HCT116 (cell line): ENCODE measurements at places on chromosomes 2 and 18. TPM values are rescaled to one million over a fixed set of nuclear protein-coding genes. Genes with fewer than 3 reads are reported as not detected.

GRCh38 chr2:75432761-75433361, 127.9 kb downstream of the EVA1A start:
- no peak overlapping the region for H3K27ac ChIP-seq
- peaks cover 17% of the 10 kb centered on the region for H3K4me1 ChIP-seq
- no peak overlapping the region for H3K4me3 ChIP-seq
- no peak for DNase-seq
- no peaks in the 10 kb centered on the region for H3K36me3 ChIP-seq
- no peaks in the 10 kb centered on the region for H3K27me3 ChIP-seq

DNA sequence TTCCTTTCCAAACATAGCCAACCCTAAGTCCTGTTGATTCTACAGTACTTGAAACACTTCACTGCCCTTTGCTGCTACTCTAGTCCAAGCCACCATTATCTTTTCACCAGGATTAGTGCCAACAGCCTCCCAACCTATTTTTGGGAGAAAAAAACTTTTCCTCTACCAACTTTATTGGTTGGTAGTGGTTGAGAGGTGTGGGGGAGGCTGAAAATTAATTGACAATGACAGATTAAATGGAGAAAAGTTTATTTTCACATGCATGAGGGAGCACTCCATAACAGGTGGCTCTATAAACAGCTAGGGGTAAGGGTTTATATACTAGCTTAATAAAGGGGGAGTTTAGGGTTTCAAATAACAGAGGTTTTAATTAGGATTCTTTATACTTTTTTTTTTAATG, 37.8 kb upstream of the ITPRID2 start:
- no peaks in the 10 kb centered on the region for H3K27me3 ChIP-seq
- H3K4me3 ChIP-seq: no peak overlapping the region
- peaks cover 19% of the 10 kb centered on the region for H3K4me1 ChIP-seq
- no peak for DNase-seq
- H3K27ac ChIP-seq: no peak overlapping the region
- H3K36me3 ChIP-seq: no peaks in the 10 kb centered on the region

DNA sequence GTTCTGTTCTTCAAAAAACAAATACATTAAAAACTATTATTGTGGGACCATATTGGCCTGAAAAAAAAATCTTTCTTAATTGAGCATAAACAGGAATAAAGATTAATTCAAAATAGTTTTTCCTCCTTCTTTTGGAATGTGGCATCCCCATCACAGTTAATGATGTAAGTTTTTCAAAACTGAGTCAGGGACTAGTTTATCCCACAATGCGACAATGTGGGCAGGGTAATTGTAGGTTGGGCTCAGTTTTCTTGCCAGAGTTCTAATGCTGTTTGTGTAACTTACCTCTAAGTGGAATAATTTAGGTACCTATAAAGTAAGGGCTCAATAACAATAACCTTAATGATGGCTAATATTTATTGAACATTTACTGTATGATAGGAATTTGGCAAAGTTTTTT, 82.0 kb downstream of the PMS1 start:
- H3K4me1 ChIP-seq: no peaks in the 10 kb centered on the region
- H3K36me3 ChIP-seq: no peaks in the 10 kb centered on the region
- H3K27ac ChIP-seq: no peak overlapping the region
- no peak for DNase-seq

DNA sequence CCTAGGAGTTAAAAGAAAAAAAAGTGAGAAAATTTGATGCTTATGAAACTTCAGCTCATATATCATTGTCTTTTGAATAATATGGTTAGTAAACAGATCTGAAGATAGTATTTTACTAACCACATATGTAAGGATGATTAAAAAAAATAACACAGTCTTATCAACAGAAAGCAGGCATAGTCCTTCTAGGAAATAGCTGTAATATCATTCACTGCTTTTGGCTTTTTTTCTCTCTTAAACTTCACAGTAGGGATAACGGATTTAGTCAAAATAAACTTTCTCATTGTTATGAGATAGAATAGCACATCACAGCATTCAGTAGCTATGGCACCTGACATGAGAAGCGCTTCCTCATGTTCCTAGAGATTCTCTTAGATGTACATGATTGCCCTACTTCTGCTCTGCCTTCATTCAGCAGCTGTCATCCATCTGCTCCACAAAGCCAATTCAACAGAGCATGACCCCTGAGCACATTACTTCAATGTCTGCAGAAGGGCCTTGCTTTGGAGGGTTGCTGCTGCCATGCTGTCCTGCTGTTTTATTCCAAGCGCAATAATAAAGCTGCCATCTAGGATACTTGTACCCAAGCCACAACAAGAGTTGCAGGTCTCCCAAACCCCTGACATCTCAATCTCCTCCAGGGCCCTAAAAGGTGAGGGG, 67.0 kb downstream of the TTC21B start:
- no peak overlapping the region for H3K4me3 ChIP-seq
- no peak overlapping the region for H3K27ac ChIP-seq
- H3K36me3 ChIP-seq: no peaks in the 10 kb centered on the region

- no peak overlapping the region for H3K27ac ChIP-seq
- H3K36me3 ChIP-seq: no peaks in the 10 kb centered on the region
- DNase-seq: no peak
- peaks cover 9% of the 10 kb centered on the region; the same call in 1 of the 2 replicates for H3K27me3 ChIP-seq
Measured at GRCh38 chr18:1652018-1652417, 747.3 kb downstream of the ADCYAP1 start.

- no peak overlapping the region for H3K4me3 ChIP-seq
- H3K4me1 ChIP-seq: no peaks in the 10 kb centered on the region
- H3K36me3 ChIP-seq: no peaks in the 10 kb centered on the region
- no peaks in the 10 kb centered on the region for H3K27me3 ChIP-seq
Measured at GRCh38 chr18:12048827-12049175, 44.8 kb upstream of the ANKRD62 start.

DNA sequence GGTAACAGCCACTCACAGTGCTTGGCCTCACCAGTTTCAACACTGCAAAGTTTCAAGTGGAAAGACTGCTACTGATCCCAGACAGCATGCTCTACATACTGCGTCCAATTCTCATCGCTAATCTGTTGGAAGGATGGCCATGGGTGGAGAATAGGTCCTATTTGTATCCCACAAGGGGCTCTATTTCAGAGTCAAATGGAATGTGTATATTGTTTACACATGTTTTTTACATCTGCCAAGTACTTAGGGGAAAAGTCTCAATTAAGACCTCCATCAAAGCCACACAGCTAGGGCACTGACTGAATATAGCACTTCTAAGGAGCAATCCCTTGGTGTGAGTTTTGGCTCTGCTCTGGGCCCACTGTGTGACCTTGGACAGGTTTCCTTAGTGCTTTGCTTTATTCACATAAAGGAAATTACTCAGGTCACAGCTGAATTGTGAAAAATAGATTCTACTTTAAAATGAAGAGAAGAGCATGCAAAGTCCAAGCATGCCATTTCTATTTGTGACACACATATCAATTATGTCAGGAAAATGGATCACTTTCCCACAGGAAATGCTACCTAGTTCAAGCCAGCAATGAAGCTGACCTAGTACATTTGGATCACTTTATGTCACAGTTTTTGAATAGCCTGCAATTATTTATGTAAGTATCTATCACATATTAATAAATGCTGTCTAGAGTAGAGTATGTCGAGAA, 112.9 kb upstream of the STK17B start:
- no peaks in the 10 kb centered on the region for H3K27me3 ChIP-seq
- H3K36me3 ChIP-seq: no peaks in the 10 kb centered on the region
- H3K4me3 ChIP-seq: no peak overlapping the region
- no peak overlapping the region for H3K27ac ChIP-seq
- H3K4me1 ChIP-seq: no peaks in the 10 kb centered on the region

GRCh38 chr18:13577091-13577697, 149.2 kb downstream of the FAM210A start:
- H3K27ac ChIP-seq: no peak overlapping the region
- DNase-seq: no peak
- H3K36me3 ChIP-seq: no peaks in the 10 kb centered on the region
- no peaks in the 10 kb centered on the region for H3K4me1 ChIP-seq
- no peak overlapping the region for H3K4me3 ChIP-seq

DNA sequence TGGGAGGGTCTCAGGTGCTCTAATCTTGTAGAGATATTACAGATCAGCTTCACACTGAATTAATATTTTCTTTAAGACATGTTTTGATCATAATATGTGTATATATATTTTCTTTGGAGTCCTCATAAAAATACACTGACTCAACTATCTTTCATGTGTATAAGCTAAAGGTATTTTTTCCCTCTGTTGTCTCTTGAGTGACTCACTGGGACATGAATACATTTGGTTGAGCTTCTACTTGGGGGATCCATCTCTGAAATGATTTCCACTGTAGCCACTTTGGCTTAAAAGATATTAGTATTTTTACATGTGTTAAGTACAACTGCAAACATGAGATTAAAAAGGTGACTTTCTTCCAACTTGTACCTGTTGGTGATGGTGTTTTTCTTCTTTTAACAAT, 140.8 kb downstream of the TTN start:
- H3K27me3 ChIP-seq: peaks cover 41% of the 10 kb centered on the region
- H3K4me1 ChIP-seq: no peaks in the 10 kb centered on the region
- no peak overlapping the region for H3K27ac ChIP-seq
- H3K4me3 ChIP-seq: no peak overlapping the region
- no peak for DNase-seq

DNA sequence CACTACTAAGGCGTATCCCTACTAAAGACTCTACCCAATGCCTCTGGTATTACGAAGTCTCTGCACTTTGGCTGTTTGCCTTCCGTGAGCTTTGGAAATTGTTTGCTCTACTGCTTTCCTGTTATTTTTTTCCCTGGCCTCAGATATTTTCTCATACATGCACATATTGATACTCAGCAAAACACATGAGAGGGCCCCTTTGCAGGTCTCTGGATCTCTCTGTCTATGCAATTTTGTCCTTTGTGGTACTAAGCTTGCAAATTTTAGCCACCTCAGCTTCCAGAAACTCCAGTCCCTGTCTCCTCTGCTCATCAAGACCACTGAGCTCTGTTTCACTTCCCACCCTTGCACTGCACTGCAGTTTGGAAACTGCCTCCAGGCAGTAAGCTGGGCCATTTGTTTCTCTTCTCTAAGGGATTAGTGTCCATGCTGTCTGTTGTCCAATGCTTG, 46.6 kb downstream of the TAF1B start:
- H3K27ac ChIP-seq: no peak overlapping the region
- no peaks in the 10 kb centered on the region for H3K36me3 ChIP-seq
- no peaks in the 10 kb centered on the region for H3K27me3 ChIP-seq

DNA sequence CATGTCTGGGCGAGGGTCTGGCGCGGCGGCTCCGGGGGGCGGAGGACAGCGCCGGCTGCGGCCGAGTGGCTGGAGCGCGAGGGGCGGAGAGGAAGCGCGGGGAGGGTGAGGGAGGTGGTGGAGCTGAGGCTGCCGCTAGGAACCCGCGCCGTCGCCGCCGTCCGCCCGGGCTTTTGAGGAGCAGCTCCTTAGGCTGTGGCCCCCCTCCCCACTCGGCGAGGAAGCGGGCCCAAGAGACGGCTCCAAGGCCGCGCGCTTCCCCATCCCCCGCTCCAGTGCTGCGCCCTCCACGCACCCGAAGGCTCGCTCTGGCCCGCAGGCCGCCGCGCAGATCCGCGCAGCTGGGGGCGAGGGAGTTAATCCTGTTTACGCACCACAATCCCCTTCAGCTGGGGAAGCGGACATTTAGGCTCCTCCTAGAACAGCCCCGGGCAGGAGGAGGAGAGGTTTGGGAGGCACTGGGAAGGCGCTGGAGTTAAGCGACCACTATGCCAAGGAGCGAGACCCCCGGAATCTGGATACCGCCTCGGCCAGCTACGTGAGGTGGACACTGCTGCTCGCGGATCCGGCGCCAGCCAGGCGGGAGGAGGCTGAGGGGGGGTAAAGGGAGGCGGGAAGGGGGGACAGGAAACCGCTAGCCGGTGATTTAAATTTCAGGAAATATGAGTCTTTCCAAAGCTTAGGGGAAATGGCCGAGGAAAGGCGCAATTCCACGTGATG, at the start of gene CNRIP1:
Gene CNRIP1 (minus strand): TSS at position 552 of the 720 bp plus-strand sequence. CDS start 549 bp downstream, at position 3.
- H3K4me1 ChIP-seq: no peaks in the 10 kb centered on the region
- no peak within 1 kb of the TSS for H3K4me3 ChIP-seq
- no peak for DNase-seq
- no peaks in the 10 kb centered on the region for H3K36me3 ChIP-seq
- no peak within 1 kb of the TSS for H3K27ac ChIP-seq
- no peaks in the 10 kb centered on the region for H3K27me3 ChIP-seq

DNA sequence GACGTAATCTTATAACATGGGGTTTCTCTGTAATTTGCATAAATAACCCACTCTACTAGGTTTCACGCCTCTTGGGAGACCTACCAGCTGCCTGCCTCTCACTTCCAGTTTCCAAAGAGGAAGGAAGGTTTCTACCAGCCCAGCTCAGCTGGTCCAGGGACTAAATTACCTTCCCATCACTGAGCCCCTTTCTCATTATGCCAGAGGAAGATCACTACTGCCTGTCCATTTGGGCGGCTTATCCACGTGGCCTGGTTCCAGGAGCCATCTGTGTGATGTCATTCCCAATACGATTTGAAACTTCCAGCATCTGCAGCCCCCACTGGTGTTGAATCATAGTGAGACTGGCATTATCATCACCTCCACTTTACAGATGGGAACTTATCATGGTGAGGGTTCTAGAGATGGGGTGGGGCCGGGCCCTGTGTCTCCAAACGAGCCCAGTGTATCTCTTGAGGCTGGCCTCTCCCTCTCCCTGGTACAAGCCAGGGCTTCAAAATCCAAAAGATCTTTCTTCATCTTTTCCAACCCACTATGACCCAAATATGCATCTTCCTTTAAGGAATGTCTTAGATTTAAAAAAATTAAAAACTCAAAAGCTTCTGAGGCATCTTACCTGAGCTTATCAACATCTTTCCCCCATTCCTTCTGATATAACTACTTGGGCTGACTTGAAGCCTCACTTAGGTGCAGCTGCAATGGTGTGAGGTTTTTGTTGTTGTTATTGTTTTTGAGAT, 140.8 kb downstream of the DDX1 start:
- no peak for DNase-seq
- H3K27ac ChIP-seq: no peak overlapping the region
- H3K4me3 ChIP-seq: no peak overlapping the region
- H3K4me1 ChIP-seq: peaks cover 13% of the 10 kb centered on the region
- H3K27me3 ChIP-seq: peaks cover 58% of the 10 kb centered on the region
- H3K36me3 ChIP-seq: no peaks in the 10 kb centered on the region

- H3K27ac ChIP-seq: no peak overlapping the region
- no peak overlapping the region for H3K4me3 ChIP-seq
- DNase-seq: no peak
- H3K4me1 ChIP-seq: no peaks in the 10 kb centered on the region
- H3K36me3 ChIP-seq: 0 out of 2 replicates have a peak, but pooled peaks cover 5% of the 10 kb centered on the region
- H3K27me3 ChIP-seq: no peaks in the 10 kb centered on the region
Measured at GRCh38 chr2:233481368-233482142, 85.0 kb downstream of the USP40 start.

GRCh38 chr2:61763605-61764034, 90.2 kb downstream of the FAM161A start:
- no peaks in the 10 kb centered on the region for H3K36me3 ChIP-seq
- H3K4me1 ChIP-seq: peaks cover 10% of the 10 kb centered on the region
- no peaks in the 10 kb centered on the region for H3K27me3 ChIP-seq

NYAP2 gene
- not detected for total RNA-seq

FASTKD1 gene
- 37.6 TPM for total RNA-seq

OR6B2 gene
- not detected for total RNA-seq

TWSG1 gene
- total RNA-seq: 35.7 TPM

RFTN2 gene
- total RNA-seq: not detected

RIT2 gene
- not detected for total RNA-seq

HOXD4 gene
- 0.61 TPM for total RNA-seq

DLGAP1 gene
- 0.39 TPM for total RNA-seq
